ENCODE measurements at places on chromosomes 7 and 10.

GRCh38 chr7:95240921-95241320, 83.4 kb downstream of the PON1 start:
- no peak for DNase-seq

DNA sequence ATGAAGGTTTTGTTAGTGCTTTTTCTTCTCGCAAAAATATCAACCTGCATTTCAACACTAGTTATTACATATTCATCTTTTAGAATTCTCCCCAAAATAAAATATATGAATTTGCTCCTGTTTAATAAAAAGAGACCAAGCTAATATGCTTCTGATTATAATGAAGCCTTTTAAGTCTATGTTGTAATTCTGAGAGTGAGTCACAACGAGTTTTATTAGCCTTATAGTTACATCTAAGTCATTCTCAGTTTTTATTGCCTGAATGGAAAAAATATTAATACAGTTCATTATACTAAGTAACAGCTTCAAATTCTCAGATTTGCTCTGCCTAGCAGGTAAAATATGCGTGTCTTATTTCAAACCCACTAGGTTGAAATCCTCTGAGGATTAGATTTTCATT, 152.4 kb upstream of the CELF2 start:
- no peak for DNase-seq

GRCh38 chr7:112036071-112036470, 170.1 kb downstream of the DOCK4 start:
- DNase-seq: no peak

- no peak for DNase-seq
These were observed 68.8 kb upstream of the INHBA start for GRCh38 chr7:41771717-41772116.

- no peak for DNase-seq
These were observed 525.4 kb downstream of the TFEC start for GRCh38 chr7:115505136-115505535.

- no peak for DNase-seq
These were observed 39.9 kb upstream of the PPP2R2D start for GRCh38 chr10:131860806-131861440.

GRCh38 chr7:149883452-149883861, 9.7 kb downstream of the ATP6V0E2 start:
- DNase-seq: no peak

GRCh38 chr7:116226664-116227063, 16.3 kb downstream of the TES start:
- no peak for DNase-seq

GRCh38 chr7:74104702-74105101, 21.1 kb downstream of the LIMK1 start:
- DNase-seq: no peak

GRCh38 chr7:17297243-17297642, 1.2 kb upstream of the AHR start:
- no peak for DNase-seq

GRCh38 chr7:158818325-158819213, 10.7 kb downstream of the ESYT2 start:
- DNase-seq: no peak

GRCh38 chr10:33125522-33126517, 167.8 kb upstream of the ITGB1 start:
- peak; percentile 49 for DNase-seq

GRCh38 chr10:105288613-105289012, 647.5 kb downstream of the SORCS3 start:
- DNase-seq: no peak

DNA sequence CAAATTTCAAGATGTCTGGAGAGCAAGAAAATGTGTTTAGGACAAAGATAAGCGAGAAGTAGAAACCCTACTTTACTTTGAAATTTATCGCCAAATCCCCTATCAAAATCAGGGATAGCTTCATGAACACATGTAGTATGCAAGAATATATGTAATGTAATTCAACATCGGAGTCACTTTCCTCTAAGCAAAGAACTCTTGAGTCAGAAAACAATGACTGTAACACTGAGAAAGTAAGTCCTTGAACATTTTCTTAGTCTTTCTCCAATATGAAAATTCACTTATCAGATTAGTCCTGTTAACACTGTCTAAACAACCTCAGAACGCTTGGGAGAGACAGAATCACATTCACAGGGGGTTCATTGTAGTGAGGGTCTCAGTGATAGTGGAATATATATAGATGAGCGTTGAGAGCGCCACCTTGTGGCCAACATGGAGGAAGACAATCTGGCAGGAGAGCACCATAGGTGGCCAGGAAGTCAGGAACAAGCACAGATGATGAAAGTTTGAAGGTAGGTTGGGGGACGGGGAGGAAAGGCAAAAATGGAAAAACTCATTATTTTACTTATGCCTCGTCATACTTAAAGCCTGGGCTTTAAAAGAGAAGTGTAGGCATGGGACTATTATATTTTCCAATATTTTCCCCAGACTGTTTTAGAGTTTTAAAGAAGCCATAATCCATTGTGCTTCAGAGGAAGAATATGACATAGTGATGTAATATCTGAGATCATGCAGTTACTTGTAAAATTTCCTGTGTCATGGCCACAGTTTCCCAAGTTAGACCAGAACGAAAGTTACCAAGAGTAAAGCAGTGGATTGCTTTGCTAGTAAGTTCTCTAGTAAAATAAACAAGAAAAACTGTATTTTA, 115.5 kb upstream of the GNAI1 start:
- no peak for DNase-seq

DNA sequence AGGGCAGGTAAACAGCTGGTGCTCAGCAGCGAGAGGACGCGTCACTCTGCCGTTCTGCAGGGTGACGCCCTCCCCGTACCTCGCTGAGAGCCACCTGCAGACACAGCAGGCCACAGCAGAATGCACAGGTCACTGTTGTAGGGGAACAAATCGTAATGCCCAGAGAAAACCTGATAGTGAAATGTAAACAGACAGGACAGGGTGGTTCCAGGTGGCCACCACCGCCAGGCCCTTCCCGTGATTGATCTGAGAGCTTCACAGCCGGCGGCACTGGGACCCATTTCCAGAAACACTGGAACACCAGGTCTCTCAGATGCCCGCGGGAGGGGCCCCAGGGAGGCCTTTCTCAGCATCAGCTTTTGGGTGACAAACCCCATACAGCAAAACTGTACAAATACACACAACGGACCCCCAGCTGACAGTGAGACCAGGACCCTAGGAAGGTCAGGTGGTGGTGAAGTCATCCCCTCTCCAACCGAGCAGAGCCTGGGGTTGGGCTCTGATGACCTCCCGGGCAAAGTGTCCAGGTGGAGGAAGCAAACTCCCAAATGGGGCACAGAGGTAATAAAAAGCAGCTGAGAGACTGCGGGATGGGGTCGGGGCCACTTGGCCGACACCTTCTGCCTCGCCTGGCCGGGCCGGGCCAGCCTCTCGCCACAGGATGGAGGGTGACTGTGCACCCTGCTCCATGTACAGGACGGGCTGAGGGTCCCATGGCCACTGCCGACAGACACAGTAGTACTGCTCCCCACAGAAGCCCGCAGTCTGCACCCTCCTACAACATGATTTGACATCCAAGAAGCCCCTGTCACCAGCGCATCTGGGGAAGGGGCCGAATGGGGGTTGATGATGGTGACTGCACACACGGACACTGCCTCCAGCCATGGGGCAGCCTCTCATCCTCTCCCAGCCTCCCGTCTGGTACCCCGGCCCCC, 4.6 kb downstream of the BHLHA15 start:
- no peak for DNase-seq

GRCh38 chr7:82263920-82264782, 179.4 kb downstream of the CACNA2D1 start:
- DNase-seq: no peak

DNA sequence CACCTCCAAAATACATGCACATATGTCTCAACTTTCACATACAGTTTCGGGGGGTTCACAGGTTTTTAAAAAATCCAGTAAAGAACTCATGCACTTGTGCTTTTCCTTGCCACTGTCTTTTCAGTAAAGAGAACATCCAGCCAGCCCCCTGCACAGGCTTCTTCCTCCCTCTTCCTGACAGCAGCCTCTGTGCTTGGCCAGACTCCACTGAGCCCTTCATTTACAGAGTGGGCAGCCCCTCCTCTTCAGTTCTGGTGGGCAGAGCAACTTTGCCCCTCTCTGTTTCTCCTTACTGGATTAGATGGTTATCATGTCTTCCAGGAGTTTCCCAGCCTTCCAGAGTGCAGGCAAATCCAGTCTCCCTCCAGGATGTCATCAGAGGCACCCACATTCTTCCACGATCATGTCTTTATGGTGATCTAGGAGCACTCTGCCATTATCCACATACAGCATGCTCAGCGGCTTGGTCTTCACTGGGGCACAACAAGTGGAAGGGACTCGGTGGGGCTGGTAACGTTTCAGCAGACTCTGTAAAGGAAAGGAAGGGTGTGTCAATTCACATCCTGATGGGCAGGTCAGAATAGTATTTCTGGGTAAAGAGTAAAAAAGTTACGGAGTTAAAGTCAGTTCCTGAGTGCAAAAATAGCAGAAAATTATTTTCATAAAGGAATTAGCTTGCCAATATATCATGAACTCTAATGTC, 8.8 kb downstream of the NODAL start:
- no peak for DNase-seq

GRCh38 chr7:19916046-19916445, 142.6 kb upstream of the TMEM196 start:
- no peak for DNase-seq

GRCh38 chr10:125779403-125780327, 4.0 kb upstream of the MMP21 start:
- DNase-seq: no peak

GRCh38 chr10:86599729-86600128, 54.6 kb upstream of the OPN4 start:
- DNase-seq: no peak

DNA sequence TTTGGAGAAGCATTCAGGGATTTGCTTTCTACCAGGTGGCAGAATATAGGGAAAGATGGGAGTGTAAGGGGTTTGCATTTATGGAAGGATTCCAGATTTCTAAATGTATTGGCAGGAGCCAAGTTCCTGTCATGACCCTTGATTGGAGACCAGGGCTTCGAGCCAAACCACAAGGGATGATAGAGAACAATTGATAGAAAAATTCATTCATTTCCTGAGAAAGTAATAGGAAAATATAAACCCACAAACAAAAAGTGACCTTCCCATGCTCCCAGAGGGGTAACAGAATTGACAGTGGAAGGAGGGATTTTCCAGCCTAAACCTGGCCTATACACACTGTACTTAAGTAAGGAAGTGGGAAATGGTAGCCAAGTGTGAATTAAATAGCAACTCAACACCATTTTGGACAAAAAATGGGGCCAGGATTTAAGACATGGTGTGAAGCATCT, 22.4 kb upstream of the IFIT2 start:
- DNase-seq: no peak

- DNase-seq: no peak
These were observed 142.1 kb downstream of the PHTF2 start for GRCh38 chr7:77940647-77941046.

DNA sequence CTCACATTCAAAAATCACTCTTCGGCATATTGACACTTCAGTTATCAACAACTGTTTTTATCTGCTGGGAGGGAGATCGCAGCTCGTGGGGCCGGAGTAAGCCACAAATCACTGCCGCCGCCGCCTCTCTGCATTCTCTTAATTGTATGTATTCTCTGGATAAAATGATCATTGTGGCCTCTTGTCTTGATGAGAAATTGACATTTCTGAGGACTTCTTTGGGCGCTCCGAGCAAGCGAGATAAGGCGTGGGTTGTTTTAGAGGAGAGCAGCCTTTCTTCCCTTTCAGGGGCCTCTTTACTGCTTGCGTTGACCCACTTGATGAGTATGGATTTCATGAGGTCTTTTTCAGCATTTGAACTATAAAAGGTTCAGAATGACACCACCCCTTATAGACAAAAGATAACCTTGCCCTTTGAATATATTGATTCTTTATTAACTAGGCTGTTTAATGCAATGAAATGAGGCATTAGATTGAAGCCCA, 130.6 kb downstream of the EBF3 start:
- no peak for DNase-seq

DNA sequence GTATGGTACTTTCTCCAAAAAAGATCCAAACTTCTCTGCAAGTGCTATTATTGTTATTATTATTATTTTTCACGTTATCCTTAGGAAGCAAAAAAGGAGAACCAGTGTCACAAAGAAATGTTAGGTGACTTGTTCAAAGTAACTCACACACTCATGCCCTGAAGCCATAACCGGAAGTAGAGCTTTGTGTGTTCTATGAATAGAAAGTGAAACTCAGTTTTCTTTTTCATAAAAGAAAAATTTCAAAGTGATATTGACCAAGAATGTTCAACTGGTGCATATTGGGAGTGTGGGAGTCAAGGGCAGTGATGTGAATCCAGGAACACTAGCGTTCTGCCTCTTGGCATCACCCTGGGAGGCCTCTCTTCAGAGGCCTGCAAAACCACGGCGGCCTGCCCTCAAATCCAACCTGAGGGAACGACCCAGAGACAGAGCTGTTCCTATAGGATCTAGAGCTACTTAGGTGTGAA, 106.1 kb downstream of the PRKCQ start:
- no peak for DNase-seq

DNA sequence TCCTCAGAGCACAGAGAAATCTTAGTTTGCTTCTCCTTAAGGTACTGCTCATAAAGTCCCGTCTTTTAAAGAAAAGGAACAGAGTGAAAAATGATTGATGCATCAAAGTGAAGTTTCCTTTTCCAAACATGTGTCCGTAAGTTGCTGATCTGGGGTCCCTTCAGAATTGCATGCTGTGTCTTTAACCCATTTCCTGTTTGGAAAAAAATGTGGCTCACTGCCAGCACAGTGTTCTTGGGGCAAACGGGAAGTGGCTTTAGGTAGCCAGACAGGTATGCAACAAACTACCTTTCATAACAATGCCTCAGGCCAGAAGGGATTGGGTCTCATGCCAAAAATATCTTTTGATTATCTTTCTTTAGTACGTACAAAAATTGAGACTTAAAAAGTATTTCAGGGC, 50.9 kb downstream of the TFAM start:
- no peak for DNase-seq

DNA sequence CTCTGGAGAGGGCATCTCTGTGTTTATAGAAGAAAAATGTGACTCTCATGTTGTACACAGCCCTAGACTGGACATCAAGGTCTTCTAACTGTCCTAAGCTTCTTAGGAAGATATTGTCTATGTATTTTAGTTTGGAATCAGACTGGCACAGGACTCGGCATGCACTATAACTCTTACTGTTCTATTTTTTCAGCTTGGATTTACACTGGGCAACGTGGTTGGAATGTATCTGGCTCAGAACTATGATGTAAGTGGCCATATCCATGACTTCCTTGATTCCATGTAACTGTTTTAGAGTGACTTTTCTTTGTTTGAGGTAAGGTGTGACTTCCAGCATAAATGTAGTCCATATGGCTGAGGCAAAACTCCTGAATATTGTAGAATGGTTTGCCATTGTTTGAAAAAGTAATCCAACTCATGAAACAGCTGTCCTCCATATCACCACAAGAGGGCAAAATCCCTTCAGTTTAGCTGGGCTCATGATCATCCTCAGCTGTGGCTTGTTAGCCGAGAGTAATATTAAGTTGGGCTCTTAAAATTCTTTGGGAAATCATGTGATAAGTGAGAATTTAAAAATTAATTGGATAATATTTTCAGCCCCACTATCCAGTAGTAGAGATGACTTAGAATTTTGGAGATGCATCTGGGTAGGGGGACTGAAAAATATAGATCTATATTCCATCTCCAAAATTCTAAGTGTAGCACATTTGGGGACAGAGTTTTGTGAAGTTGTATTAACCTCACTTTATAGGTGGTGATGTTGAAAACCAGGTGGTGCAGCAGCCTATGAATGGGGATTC, 10.4 kb downstream of the STMP1 start:
- no peak for DNase-seq

GRCh38 chr7:26099236-26099635, 52.8 kb upstream of the NFE2L3 start:
- DNase-seq: no peak

- DNase-seq: no peak
These were observed 43.6 kb upstream of the MXI1 start for GRCh38 chr10:110163841-110164240.

- no peak for DNase-seq
These were observed 6.3 kb downstream of the TMEM176A start for GRCh38 chr7:150806863-150807262.
